ENCODE measurements at places on chromosomes 13 and 19.

GRCh38 chr13:20126541-20127261, 34.2 kb downstream of the GJA3 start:
- DNase-seq = no peak

- no peak for DNase-seq
These were observed 705 bp downstream of the STXBP2 start for GRCh38 chr19:7637374-7638256.

- no peak for DNase-seq
These were observed 2.7 kb upstream of the ZIC2 start for GRCh38 chr13:99978799-99979452.

DNA sequence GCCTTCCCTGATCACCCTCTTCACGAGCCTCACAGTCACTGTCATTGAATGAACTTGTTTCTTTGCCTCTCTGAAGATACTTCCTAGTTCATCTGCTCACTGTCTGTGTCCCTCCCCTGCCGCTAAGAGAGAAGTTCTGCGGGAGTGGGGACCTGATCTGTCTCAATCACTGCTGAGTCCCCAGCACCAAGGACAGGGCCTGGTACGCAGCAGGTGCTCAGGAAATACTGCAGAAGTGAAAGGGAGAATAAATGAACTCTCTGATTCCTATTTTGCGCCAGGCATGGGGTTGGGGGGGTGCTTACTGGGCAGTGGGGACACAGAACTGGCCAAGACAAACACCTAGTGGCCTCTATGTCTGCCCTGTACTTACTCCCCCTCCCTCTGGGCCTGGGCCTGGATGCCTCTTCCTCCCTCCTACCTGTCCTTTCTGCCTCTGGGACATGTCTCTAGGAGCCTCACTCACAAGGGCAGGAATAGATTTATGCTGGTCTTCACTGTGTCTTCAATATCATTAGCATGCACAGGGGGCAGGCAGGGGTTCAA, 17.5 kb downstream of the FCGBP start:
- DNase-seq = no peak

- DNase-seq = no peak
These were observed 227.2 kb downstream of the FOXO1 start for GRCh38 chr13:40438999-40439797.

GRCh38 chr13:48429886-48430285, 17.0 kb upstream of the LPAR6 start:
- no peak for DNase-seq

GRCh38 chr19:639253-640160, at the start of gene FGF22:
Gene FGF22, plus strand, starts transcription at chr19:639879. Its CDS starts 47 bp downstream, at chr19:639926.
- DNase-seq = peak; percentile 71

DNA sequence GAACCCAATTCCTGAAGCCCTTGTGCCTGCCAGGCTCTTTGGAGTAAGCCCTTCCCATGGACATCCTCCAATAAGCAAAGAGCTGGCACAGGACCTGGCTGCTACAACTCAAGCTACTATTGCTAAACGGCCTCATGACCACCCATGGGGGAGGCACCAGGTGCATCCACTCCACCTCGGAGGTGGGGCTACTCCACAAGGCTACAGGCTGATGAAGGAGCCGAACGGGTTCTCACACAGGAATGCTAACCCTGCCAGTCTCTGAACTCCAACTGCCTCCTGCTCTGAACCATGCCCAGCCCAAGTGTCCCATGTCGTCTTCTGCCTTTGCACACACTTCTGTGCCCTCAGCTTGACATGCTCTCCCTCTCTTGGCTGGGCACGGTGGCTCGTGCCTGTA, 10.0 kb downstream of the SYMPK start:
- no peak for DNase-seq

- no peak for DNase-seq
These were observed at the start of gene TICAM1 for GRCh38 chr19:4831304-4831978. Gene TICAM1, minus strand, starts transcription at chr19:4831712. Its CDS starts 13,335 bp downstream, at chr19:4818377.
